ENCODE measurements at places on chromosomes 4 and X. TPM values are rescaled to one million over a fixed set of nuclear protein-coding genes. Genes with fewer than 3 reads are reported as not detected.

DNA sequence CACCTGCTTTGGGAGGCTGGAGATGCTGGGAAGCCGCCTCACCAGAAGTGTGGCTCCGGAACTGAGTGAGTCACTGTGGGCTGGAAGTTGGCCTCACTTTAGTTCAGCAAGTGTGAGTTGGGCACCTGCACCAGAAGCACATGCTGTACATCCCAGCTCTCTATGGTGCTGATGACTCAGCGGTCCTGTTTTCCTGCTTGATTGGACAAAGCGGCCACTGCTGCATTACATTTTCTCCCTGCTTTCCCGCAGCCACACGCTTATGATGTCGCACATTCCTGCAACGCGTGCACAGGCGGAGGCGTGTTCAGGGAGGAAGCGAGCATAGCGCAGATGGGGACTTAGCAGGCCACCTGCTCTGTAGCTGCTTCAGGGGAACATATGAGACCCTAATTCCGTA, 26.7 kb upstream of the CLDN34 start:
- no peak for DNase-seq

- no peak for DNase-seq
Measured at GRCh38 chr4:165461159-165461821, 82.5 kb downstream of the CPE start.

DNA sequence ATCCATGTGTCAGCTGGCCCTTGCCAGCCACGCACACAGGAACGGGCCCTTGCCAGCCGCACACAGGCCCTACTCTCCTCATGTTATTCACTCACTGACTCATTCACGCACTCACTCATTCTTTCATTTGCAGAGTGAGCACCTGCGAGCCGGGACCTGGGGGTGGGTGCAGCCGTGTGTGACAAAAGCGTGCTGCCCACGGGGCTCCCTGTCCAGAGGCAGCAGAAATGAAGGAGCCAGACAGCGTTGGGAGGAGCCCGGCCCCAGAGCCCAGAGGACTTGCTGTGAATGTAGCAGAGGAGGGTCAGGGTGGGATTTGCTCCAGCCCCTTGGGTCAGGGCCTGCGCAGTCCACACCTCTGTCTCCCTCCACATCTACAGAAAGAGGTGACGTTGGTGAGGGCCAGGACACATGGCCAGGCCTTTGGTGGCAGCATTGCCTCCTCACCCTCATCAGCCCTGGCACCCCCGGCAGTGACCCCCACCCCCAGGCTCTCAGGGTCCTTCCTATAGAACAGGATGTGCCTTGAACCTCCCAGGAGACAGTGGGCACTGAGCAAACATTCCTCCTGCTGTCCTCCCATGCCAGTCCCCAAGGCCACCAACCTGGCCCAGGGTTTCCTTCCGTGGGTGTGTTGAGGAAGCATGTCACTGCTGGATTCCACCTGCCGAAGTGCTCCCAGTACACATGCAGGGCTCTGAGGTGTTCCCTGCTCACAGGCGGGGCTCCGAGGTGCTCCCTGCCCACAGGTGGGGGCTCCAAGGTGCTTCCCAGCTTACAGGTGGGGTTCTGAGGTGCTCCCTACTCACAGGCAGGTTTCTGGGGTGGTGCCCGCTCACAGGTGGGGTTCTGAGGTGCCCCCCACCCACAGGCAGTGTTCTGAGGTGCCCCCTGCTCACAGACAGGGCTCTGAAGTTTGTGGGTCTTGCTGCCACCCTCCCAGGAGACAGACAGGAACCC, 105.7 kb downstream of the HMX1 start:
- DNase-seq = no peak

DNA sequence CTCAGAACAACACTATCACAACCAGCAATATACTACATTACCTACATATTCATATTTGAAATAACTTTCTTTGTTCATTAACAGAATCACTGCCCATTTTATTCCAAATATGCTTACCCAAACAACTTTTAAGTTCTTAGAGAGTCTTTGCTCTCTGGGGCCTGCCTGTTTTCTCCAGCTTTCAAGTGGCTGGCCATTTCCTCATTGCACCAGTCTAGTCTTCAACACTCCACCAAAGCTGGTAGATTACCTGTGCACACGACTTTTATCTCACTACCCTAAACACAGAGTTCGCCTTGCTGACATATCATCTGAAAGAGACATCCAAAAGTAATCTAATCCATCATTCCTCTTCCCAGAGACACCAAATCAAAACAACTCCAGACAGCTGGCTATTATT, 66.2 kb downstream of the PRDM5 start:
- DNase-seq = no peak

DNA sequence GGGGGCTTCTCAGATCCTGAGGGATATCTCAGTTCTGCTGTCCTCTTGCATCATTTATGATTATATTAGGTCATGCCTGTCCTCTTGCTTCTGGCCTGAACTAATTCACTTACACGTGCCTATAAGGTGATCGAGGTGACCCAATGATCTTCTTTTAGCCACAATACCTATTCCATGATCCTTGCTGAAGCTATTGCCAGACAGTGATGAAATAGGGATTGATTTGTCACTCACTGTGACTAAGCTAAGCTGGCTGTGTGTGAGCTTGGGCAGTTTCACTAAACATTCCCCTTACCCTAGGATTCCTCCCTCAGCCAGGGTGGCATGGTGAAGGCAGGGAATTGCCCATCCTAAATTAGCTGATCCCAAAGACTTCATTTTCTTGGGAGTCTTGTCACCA, 19.0 kb downstream of the HADH start:
- no peak for DNase-seq

- DNase-seq = no peak
Measured at GRCh38 chr4:174260099-174260498, 23.4 kb downstream of the FBXO8 start.

DNA sequence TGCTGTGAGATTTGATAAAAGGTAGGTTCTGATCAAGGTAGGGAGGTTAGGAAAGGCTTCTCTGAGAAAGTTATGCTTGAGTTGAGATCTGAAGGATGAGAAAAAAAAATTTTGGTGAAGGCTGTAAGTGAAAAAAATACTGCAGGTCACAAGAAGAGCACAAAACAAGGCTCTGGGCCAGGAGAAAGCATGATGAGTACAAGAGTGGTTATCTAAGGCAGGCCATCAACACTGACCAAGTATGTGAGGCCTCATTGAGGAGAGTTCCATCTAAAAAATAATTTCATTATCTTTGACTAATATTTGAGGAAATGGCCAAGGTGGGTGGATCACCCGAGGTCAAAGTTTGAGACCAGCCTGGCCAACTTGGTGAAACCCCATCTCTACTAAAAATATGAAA, 71.6 kb upstream of the SLC4A4 start:
- no peak for DNase-seq

GRCh38 chrX:153827903-153828302, 2.4 kb downstream of the PDZD4 start:
- no peak for DNase-seq

- DNase-seq = no peak
Measured at GRCh38 chrX:130083656-130084382, 26.5 kb downstream of the ELF4 start.

Gene TCEAL2
- total RNA-seq = 1.6 TPM

Gene AWAT2
- total RNA-seq = not detected

Gene ERVMER34-1
- 1.4 TPM for total RNA-seq

Gene TMEM154
- total RNA-seq = 2.7 TPM

Gene UTP14A
- 8.2 TPM for total RNA-seq

Gene TMEM129
- total RNA-seq = 73.7 TPM

Gene KIF4A
- total RNA-seq = 0.73 TPM
